Chondrocyte (in vitro differentiated cells): ENCODE measurements at places on chromosomes 4 and X. TPM values are rescaled to one million over a fixed set of nuclear protein-coding genes. Genes with fewer than 3 reads are reported as not detected.

- DNase-seq, result no peak
Observed at GRCh38 chr4:34566091-34566490, 1678.2 kb downstream of the ARAP2 start.

DNA sequence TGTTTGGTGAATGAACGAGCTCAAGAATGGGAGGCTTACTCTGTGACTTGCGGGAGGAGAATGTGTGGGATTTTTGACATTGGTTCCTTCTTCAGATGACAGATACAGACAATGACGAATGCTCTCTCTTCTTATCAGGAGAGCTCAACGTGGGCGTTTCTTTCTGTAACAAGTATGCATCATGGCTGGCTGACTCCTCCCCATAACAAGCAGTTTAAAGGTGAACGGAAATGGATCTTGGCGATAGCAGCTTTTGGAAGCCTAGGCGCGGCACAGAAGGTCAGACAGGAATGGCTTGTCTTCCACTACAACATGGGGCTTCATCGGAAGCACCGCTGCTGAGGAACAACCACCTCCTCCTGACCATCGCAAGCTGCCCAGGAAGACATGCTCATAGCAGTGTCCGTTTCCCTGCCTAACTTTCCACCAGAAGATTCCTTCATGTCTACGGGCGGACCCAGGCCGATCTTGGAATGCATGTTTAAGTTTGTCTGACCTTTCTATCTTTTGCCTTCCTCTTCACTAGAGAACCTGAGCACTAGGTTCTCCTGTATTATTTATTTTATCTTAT, 18.3 kb upstream of the ACSL1 start:
- DNase-seq, result no peak

DNA sequence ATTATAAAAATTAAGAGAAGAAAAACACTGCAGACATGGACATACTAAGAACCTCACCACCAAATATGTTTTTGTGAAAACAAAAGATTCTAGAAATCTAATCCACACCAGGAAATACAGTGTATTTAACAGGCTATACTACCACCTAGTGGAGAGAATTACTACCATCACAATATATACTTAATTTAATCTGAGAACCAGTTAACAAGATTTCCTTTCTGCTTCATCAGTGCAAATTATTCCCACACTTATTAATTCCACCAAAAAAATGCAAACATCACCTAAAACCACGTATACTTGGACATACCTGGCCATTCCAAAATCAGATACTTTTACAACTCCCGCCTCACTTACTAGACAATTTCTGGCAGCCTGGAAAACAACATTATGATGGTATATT, 7.0 kb upstream of the TXK start:
- DNase-seq, result no peak

- DNase-seq, result no peak
Observed at GRCh38 chr4:154119317-154119716, 330.4 kb upstream of the SFRP2 start.

DNA sequence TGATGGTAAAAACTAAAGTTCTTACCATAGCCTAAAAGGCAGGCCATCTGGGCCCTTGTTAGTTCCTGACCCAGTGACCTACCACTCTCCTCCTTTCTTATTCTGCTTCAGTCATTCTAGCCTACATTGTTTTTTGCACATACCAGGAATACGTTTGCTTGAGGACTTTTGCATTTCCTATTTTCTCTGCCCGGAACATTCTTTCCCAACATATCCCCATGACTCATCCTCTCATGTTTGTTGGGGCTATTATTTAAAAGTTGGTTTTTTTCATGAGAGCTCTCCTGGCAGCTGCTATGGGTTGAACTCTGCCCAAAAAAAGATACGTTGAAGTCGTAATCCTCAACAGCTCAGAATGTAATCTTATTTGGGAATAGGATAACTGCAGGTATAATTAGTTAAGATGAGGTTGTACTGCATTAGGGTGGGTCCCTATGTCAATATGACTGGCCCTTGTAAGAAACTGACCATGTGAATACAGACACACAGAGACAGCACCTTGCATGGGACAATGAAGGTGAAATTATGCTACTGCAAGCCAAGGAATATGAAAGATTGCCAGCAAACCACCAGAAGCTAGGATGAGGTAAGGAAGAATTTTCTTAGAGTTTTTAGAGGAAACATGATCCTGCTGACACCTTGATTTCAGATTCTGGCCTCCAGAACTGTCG, 138.3 kb upstream of the PDHA2 start:
- DNase-seq, result no peak

DNA sequence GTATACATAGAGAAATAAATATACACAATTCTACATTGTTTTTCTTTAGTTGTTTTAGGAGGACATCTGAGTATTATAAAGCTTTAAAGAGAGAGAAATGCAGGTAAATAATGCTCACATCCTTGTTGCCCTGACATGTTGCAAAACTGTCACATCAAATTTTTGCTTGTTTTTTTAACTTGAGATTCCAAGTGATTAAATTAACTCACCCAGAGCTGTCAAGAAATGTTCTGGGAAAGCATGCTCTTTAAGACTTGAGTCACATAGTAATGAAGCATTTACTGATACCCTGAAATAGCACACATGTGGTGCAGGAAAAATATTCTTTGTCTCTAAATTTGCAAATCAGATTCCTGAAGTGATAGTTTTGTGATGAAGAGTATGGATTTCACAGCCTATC, 665.6 kb downstream of the FSTL5 start:
- no peak for DNase-seq

- no peak for DNase-seq
Observed at GRCh38 chrX:30278365-30278764, 30.8 kb downstream of the NR0B1 start.

The FAM149A gene
- total RNA-seq, result 5.4 to 7.1 TPM (median 5.8 TPM) in 3 replicates

The MAGED4B gene
- 156 to 232 TPM (median 157 TPM) in 3 replicates for total RNA-seq

- DNase-seq, result no peak
Observed at GRCh38 chr4:38292529-38292928, 332.3 kb downstream of the PTTG2 start.

DNA sequence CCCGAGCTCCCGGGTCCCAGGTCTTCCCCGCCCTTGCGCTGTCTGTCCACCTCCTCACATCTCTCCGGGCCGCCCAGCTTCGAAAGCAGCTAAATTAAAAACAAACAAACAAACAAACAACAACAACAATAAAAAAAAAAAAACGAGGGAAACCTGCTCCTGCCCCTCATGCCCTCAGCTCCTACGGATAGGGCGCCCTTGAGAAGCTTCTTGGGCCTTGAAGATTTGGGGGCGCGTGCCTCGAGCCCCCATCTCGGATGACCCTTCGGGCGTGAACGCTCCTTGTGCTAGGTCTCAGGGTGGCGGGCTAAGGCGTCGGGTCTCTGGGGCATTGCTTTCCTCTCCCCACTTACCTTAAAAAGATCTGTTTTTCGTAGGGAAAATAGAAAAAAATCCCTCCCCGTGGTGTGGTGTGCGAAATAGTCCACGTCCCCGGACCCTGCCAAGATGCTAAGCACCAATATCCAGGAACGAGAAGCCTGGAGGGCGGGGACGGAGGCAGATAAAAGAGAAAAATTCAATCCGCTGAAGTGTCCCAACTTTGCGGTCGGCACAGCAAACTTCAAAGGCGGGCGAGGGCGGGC, 603 bp downstream of the NDNF start:
- DNase-seq, result no peak

The RBMXL3 gene
- not detected in 3 replicates for total RNA-seq

GRCh38 chr4:185004562-185005218, 13.6 kb upstream of the HELT start:
- no peak for DNase-seq

DNA sequence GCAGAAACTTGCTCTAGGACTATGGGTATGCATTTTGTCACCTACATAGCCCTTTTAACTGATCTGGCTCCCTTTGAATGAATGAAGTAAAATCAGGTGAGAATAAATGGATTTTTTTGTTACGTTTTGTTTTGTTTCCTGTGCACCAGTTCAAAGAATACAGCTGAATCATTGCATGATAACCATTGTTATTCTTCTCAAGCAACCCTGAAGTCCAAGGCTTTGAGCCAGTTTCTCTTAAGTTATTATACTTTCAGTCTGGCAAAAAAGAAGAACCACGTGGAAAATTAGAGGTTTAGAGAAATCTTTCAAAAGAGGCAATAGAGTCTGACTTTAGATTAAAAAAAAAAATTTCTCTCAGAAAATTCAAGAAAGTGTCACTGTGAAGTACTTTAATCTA, 398.6 kb upstream of the TECRL start:
- no peak for DNase-seq

- no peak for DNase-seq
Observed at GRCh38 chr4:56630876-56631666, 50.0 kb downstream of the HOPX start.

DNA sequence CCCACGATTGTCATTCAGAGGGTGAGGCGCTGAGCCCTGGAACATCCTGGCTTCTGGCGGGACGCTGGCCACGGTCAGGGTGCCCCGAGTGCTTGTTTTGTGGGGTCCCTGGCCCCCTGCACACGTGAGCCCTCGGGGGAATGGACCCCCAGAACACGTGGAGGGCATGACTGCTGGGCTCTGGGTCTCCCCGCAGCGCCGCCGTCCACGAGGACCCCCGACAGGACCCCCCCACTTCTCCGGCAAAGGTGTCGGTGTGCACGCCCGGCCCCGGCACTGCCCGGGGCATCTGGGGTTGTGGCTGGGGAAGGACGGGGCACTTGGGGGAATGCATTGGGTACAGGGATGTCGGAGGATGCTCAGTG, 13.9 kb upstream of the GTPBP6 start:
- DNase-seq, result no peak

DNA sequence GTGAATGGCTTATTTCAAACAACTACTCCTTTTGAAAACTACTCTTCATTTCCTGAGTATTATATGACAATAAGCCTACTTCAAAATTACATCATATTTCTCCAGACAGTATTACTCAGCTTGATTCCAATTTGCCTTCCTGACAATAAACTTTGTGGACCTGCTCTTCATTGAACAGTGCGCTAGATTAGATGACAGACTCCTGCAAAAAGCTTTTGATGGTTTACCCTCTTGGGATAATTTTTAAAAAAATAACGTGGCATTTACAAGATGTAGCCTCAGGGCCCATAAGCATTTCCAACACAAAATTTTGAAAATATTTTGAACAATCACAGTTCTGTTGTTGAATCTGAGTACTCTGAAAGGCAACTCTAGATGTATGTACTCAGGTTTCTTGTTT, 25.9 kb downstream of the MGAT4D start:
- no peak for DNase-seq

- no peak for DNase-seq
Observed at GRCh38 chr4:39062094-39062769, at the start of gene KLHL5. KLHL5 (plus strand) TSS chr4:39062232; CDS start chr4:39062653, 421 bp downstream.
